ENCODE measurements at places on chromosomes 13 and 19.

- DNase-seq = no peak
Observed at GRCh38 chr13:42375663-42376062, 103.7 kb downstream of the AKAP11 start.

- DNase-seq = no peak
Observed at GRCh38 chr13:113651511-113652403, 6.2 kb downstream of the ATP4B start.

- no peak for DNase-seq
Observed at GRCh38 chr13:37068962-37069361, 9.5 kb upstream of the SUPT20H start.

- DNase-seq = no peak
Observed at GRCh38 chr19:32580353-32580900, 563 bp upstream of the PDCD5 start.

All from frontal cortex (tissue), 4 donors.